H1 (cell line): ENCODE measurements at places on chromosomes 7 and 10. TPM values are rescaled to one million over a fixed set of nuclear protein-coding genes. Genes with fewer than 3 reads are reported as not detected.

- DNase-seq, result no peak
Observed at GRCh38 chr7:117673839-117674238, 194.0 kb downstream of the CFTR start.

DNA sequence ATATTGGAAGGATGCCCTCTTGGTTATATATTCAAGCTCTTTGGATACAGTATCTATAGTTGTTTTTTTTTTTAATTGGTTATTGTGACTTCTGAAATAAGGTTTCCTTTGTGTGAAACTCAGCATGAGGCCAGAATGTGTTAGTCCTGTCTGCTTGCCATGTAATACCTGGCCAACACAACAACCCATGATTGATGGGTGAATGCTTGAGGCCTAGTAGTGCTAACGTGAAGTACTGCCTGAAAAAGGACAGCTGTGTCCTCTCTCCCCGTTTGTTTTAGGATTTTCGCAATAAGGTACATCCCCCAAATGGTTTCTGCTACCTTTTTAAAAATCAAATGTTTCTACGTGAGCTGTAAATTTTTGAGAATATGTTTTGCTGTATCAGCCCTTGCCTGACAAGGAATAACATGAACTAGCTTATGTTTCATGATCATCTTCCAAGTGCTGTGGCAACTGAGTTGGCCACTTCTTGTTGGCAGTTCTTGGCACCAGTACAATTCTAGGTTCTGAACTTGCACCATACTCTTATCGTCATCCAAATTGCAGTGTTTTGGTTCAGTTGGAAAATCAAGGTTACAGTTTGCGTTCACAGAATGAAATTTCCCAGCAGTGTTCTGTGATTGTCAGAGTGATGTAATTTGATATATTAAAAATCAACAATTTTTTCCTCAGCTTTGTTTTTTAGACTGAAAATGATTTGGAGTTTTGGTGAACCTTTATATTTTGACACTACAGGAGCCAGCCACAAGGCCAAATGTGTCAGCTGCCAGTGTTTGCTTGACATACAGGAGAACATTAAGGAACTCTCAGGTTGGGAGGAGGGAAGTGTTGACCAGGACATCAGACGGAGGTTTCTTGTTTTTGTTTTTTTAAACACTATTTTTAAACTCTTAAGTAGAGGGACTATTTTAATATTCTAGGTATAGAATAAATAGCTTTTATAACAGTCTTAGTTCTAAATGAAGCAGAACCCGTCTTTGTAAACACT lies 13.5 kb upstream of the ASCC1 start:
- no peak for DNase-seq

DNA sequence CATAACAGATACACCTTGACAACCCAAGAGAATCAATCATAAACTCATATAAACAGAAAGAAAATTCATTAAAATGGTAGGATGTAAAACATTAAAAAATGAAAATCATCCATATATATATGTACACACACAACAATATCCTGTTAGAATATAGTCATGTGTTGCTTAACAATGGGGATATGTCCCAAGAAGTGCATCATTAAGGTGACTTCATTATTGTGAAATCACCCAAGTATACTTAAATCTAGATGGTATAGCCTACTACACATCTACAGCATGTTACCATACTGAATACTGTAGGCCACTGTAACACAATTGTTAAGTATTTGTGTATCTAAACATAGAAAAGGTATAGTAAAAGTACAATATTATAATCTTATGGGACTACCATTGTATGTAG lies 115.8 kb upstream of the TMEM168 start:
- DNase-seq, result no peak

Gene GNAT3
- total RNA-seq, result not detected in 2 replicates

Gene PRKG1
- total RNA-seq, result 15.2 and 16.0 TPM in 2 replicates
